Muscle of leg (tissue), 16 donors: ENCODE measurements at places on chromosomes 3 and 15. TPM values are rescaled to one million over a fixed set of nuclear protein-coding genes. Genes with fewer than 3 reads are reported as not detected.

GRCh38 chr15:93121107-93121506 lies 32.1 kb upstream of the RGMA start:
- DNase-seq, result no peak

- peak; percentile 40 for DNase-seq
These were observed 533.0 kb upstream of the SEMA6D start for GRCh38 chr15:47184003-47184907.

GRCh38 chr3:58688574-58688973 lies 22.0 kb upstream of the FAM3D start:
- DNase-seq, result peak; percentile 84

GRCh38 chr3:58230876-58231552 lies 6.6 kb upstream of the ABHD6 start:
- no peak for DNase-seq

STRA6 gene
- 0.40 TPM for total RNA-seq
